ENCODE measurements at places on chromosomes 13 and 19.

- DNase-seq, result no peak
Observed at GRCh38 chr13:40622246-40622645, 44.2 kb downstream of the FOXO1 start.

GRCh38 chr13:20411638-20412342 is 113.9 kb downstream of the CRYL1 start:
- no peak for DNase-seq

DNA sequence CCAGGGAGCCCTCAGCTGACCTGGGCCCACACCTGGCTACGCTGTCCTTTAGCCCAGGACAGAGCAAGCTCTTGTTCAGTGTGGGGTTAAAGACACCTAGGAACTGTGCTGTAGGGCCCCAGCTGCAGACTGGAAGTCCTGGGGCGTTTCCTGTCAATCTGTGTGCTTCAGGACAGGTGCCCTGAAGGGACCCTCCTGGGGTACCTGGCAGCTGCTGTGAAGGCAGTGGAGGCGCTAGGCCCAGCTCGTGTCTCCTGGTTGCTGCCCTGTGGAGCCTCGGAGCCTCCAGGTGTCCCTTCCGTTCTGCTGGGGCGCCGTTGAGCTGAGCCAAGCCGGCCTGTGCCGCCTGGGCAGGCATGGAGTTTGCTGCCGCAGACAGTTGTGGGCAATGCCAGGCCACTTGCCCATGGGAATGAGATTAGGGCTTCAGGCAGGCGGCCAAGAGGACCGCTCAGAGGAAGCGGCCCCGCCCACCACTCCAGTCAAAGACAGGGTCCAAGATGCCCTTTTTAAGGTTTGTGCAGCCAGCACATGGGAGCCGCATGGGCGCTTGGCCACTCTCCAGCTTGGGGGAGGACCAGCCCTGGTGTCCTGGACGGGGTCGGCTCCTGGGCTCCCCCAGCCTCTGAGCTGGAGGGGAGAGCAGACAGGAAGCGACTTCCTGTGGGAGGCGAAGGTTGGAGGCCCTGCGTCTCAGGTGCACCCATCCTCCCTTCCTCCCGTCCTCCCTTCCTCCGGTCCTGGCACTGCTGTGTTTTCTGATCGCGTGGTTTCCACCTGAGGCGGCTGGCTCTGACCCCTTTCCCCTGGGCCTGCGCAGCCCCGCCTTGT is 4.0 kb downstream of the PTBP1 start:
- no peak for DNase-seq

- no peak for DNase-seq
Observed at GRCh38 chr19:2186071-2186846, 22.5 kb downstream of the DOT1L start.

GRCh38 chr13:39956036-39956435 is 300.6 kb downstream of the COG6 start:
- DNase-seq, result no peak

- DNase-seq, result no peak
Observed at GRCh38 chr13:67328895-67329294, 98.8 kb upstream of the PCDH9 start.
